Stimulated activated CD8-positive, alpha-beta memory T cell treated with anti-CD3 and anti-CD28 coated beads, Interleukin-2, amount 100 ng/mL, for 1 hour (primary cell): ENCODE measurements at places on chromosomes 13 and 19.

GRCh38 chr19:4671185-4671851 is 1.2 kb upstream of the MYDGF start:
- no peak for DNase-seq

GRCh38 chr13:110391273-110391672 is 84.2 kb downstream of the COL4A2 start:
- no peak for DNase-seq

- DNase-seq, result no peak
Observed at GRCh38 chr13:20964904-20965303, 62.4 kb upstream of the XPO4 start.

DNA sequence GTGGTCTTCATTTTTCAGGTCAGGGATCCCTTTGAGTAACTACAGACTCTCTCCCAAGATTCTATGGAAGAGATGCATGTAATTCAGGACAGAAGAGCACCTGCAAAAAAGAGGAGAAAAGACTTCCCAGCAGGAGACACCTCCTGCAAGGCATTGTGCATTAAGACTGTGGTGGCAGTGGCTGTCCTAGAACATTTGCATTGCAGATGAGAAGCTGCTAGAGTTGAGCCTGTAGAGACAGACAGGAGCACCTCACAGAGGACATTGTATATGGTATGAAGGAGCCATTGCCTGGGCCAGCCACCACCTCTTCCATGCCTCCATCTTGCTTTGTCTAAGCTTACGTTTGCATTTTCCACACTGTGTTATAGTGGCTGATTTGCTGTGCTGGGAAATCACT is 11.2 kb upstream of the MYO16 start:
- no peak for DNase-seq

DNA sequence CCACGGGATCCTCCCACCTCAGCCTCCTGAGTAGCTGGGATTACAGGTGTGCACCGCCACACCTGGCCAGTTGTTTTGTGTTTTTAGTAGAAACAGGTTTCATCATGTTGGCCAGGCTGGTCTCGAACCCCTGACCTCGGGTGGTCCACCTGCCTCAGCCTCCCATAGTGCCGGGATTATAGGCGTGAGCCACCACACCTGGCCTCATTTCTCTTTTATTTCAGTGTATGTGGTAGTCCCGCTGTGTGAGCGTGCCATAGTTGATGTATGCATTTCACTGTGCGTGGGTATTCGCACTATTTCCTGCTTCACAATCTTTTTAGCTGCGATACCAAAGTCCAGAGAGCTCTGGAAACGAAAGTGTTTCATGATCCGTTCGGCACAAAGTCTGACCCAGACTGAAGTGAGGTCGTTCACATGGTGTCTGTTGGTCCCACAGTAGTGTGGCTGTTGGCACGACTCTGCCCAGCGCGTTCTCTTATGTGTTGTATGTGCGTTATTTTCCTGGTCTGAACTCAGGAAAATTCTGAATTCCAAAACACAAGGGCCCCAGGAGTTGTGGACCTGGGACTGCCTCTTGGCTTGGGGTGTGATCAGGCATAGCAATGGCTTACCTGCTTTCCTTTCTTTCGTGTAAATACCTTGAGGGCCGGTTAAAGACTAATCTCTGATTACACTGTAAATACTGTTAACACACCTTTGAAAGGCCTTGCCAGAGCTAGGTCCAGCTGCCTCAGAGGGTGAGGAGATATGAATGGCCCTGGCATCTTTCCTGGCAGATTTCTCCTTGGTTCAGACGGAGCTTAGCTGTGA is 8.6 kb downstream of the EPN1 start:
- DNase-seq, result no peak

- no peak for DNase-seq
Observed at GRCh38 chr19:30546332-30546731, 174.1 kb downstream of the ZNF536 start.

DNA sequence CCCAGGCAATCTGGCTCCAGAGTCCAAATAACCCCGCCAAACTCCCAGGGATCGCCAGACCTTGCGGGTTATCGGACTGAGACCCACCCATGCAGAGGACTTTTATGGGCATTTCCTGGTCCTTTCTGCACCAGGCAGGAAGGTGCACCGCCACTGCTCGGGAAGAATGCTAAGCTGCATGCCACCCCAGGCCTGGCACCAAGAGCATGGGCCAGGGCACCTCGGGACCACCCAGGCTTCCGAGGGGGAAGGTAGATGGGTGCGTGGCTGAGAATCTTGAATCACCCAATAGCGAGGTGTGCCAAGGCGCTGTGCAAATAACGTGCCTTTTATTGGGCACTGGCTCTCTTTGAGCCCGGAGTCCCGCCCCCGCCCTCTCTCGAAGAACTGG is 422 bp upstream of the ZNF575 start:
- DNase-seq, result no peak

DNA sequence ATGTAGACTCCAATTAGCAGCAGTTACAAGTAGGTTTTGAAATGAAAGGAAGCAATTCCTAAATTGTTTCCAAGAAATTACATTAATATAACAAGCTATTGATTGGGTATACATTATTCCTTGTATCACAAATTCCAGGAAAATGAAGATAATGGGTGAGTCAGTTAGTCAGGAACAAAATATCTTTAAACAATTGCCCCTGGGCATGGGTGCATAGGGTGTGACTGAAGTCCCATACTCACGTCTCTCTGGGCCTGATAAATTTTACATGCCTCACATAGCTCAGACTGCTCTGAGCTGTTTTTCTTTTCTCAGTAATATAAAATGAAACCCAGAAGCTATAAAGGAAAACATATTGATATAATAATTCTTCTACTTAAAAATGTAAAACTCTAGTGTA is 87.8 kb downstream of the FNDC3A start:
- no peak for DNase-seq

- no peak for DNase-seq
Observed at GRCh38 chr19:18908917-18909619, 10.1 kb downstream of the COPE start.

- no peak for DNase-seq
Observed at GRCh38 chr13:59891053-59891452, 272.7 kb downstream of the DIAPH3 start.

DNA sequence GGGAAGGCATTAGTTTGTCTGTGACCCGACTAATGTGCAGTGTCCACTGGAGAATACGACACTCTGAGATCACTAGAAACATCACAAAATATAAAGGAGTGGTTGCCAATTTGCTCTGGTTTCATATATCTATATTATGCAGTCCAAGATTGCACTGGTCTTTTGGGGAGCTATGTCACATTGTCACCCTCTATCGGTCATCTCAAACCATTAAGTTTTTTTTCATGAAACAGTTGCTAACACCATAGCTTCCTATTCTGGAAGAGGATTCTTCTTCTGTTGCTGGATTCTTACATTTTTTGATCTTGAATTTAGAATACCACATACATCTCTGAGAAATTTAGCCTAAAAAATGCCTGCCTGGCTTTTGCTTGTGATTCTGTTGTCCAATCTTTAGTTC is 168.6 kb downstream of the LACC1 start:
- DNase-seq, result no peak

GRCh38 chr13:35498231-35498630 is 21.7 kb upstream of the MAB21L1 start:
- DNase-seq, result no peak
